Right lobe of liver (tissue), 6 donors: ENCODE measurements at places on chromosomes 12 and 14. TPM values are rescaled to one million over a fixed set of nuclear protein-coding genes. Genes with fewer than 3 reads are reported as not detected.

The RFX4 gene
- not detected for total RNA-seq

The LAG3 gene
- 1.4 TPM for total RNA-seq

DNA sequence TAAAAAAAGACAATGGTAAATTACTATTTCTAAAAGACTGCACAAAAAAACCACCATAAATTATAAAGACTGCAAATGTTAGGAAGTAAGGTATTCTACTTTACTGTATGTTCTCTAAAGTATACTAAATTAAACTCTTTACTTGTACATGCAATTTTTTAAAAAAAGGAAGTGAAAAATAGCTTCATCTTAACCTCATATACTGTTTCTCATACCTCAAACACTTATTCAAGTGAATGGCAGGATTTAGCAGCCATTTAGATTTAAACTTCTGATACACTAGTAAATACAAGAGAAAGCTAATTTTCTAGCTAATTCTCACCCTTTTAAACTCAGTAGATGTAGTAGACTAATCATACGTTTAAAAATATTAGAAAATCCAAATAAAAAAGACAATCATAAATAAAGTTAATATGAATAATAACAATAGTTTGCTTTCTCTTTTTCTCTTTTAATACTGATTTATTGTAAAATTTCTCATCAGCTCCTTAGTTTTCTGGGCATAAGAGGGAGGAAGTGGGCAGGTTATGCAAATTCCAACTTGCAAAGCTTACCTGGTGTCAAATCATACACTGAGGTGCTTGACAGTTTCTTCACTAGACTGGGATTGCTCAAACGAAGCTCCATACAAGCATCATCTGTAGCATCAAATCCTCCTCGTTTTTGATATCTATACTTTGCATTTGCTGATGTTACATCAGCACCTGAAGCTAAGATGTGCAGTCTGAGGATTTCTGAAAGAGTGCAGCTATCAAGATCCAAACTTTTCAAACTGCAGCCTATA lies 71.0 kb upstream of the CFL2 start:
- no peak for DNase-seq

- no peak for DNase-seq
Observed at GRCh38 chr14:40402957-40403356, 970.7 kb upstream of the FBXO33 start.

DNA sequence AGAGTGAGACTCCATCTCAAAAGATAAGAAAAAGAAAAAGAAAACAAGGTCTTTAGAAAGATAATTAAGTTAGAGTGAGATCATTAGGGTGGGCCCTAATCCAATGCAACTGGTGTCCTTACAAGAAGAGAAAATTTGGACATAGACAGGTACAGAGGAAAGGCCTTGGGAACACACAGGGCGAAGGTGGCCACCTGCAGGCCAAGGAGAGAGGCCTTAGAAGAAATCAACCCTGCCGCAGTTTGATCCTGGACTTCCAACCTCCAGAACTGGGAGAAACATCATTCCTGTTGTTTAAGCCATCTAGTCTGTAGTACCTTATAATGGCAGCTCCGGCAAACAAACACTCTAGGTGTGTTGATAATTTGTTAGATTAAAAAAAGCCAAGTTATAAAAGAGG lies 491.9 kb downstream of the MED13L start:
- DNase-seq, result no peak

DNA sequence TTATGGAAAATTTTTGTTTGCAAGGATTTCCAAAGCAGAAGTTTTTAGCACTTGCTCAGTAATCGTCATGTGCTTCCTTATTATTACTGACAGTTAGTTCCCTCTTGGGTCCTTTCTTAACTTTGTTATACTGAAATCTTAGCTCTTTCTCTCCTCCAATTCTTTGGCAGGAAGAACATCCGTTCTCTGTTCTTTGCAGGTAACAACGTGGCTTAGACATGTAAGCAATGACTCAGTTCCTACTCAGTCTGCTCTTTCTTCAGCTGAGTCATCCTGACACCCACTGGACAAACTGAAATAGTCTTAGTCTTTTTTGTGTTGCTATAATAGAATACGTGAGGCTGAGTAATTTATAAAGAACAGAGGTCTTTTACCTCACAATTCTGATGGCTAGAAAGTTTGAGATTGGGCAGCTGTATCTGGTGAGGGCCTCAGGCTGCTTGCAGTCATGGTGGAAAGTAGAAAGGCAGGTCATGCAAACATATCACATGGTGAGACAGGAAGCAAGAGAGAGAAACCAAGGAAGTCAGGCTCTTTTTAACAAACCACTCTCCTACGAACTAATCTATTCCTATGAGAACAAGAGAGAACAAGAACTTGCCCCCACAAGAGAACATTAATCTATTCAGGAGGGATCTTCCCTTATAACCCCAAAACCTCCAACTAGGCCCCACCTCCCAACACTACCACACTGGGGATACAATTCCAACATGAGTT lies 49.2 kb downstream of the TESPA1 start:
- no peak for DNase-seq

DNA sequence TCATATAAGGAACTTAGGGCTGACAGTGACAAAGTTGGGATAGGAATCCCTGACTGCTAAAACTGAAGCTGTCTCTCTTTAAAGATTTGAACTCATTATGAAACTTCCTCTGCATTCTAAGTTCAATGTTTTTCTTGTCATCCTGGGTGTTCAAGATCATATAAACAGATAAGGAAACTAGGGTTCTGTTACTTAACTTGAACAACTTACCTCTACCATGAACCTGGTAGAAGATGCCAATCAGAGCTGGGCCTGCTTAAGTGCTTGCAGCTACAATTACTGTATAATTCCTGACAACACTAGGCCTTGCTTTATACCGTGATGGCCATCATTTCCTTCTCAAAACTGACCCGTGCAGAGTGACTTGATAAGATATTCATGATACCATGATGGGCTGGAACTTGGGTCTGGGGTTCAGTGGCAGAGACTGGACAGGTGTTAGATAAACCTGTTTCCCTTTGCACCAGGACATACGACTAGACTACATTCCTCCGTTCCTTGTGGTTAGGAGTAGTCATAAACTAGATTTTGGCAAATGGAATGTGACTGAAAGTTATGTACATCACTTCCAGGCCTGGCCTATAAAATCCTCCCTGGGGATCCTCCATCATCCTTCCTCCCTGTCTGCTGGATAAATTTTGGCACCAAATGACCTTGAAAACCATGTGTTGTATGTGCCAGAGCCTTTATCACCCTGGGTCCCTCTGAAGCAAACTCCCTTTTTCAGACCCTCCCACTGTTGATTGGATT lies 172.2 kb upstream of the PRICKLE1 start:
- no peak for DNase-seq

The KRT72 gene
- not detected for total RNA-seq

DNA sequence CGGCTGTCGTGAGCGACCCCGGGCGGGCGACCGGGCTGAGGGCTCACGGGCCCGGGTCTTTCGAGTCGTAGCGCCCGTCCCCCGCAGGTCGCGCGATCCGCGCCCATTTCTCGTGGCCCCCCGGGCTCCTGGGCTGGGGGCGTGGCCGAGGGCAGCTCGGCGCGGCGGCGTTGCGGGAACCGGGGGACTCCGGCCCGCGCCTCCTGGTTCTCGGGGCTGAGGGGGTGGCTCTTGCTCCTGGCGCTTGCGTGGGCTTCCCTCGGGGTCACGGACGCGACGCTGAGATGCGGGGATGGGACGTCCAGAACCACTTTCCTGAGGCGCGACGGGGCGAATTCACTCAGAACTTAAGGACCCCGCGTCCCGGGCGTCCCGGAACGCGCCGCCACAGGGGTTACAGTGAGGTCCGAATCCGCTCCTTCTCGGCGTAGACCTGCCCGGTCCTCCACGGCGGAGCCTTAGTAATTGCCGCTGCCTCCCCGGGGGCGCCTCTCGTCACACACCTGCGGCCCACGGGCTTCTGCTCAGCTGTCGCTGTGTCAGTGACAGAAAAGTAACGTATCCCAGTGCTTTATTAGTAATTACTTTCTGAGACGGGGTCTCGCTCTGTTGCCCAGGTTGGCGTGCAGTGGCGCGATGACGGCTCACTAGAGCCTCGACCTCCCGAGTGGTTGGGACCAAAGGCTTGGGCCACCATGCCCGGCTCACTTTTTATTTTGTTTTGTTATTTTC lies 606 bp downstream of the EP400 start:
- peak; percentile 57 for DNase-seq

DNA sequence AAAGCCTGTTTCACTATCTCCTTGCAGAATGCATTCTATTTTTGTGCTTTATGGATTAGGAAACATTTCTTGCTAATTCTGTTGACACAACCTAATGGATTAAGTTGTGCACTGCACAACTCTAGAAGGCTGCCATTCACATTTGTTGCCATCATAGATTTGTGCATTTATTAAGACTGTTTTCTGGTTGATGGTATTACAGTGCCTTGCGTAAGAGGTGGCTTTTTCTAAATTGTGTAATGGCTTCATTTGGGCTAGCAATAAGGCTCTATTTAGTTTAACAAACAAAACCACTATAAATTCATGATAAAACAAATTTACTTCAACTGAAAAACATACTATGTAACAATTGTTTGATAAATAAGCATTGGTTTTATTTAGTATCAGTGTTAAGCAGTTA lies 175.9 kb downstream of the TRHDE start:
- DNase-seq, result no peak

The SPTB gene
- 0.93 TPM for total RNA-seq

DNA sequence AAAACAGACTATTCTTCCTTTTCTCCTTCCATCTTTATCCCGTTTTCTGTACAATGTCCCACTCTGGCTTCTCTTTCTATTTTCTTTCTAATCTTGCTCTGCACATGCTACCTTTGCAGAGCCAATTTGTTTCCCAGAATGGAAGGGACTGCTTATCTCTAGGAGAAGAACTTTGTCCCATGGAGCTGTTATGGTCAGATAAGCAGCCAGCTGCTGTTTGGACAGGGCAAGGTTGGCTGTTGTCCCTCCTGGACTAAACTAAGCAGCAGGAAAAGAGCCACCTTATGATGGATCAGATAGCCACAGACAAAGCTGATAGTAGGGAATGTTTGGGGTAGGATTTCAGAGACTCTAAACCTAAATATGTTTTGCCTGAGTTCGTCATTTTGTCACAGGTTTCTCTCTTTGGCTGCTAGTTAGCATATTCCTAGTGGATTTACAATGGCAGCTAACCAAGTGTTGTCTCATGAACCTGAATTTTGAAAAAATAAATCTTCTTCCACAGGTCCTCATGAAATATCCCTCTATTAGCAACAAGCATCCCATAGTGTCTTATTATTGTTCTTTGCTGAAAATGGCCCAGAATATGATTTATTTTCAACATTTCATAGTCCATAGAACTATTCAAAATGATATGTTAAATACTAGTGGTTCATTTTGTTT lies 262.8 kb downstream of the SLC16A7 start:
- DNase-seq, result peak; percentile 71

DNA sequence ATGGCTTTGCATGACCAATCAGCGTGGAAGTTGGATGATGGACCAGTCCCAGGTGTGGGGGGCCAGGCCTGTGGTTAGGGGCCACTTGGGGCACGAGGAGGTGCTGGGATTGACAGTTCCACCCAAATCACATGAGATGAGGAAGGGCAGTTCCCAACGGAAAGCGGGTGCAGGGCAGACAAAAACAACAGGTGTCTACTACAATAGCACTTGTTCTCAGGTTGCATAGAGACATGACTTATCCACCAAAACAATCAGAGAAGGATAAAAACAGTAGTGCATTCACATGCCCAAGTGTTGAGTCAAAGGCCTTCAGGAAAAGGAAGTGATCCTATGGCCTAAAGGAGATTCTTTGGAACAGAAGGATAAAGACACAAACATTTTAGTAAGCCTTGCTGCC lies 14.6 kb upstream of the EIF2B2 start:
- DNase-seq, result no peak

- no peak for DNase-seq
Observed at GRCh38 chr12:64389154-64389553, 1.4 kb downstream of the C12orf56 start.

The GLI1 gene
- 0.66 TPM for total RNA-seq

The SOX5 gene
- total RNA-seq, result 32.7 TPM

DNA sequence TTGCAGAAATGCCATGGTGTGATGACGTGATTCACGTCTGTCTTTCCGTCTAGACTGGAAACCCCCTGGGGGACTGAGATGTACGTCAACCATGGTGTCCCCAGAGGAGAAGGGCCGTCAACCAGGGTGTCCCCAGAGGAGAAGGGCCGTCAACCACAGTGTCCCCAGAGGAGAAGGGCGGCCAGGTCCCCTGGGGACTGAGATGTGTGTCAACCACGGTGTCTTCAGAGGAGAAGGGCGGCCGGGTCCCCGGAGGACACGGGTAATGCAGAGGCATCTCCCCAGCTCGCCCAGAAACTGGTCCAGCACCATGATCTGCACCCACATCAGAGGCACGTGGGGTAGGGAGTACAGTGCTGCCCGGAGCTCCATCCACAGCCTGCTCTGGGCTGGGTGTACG lies 30.6 kb upstream of the GALNT9 start:
- peak; percentile 41 for DNase-seq

- DNase-seq, result no peak
Observed at GRCh38 chr12:47817272-47818006, 2.3 kb downstream of the HDAC7 start.

GRCh38 chr12:42790761-42791151 lies 201.2 kb upstream of the PRICKLE1 start:
- DNase-seq, result no peak

GRCh38 chr14:96574171-96574632 lies 72.0 kb downstream of the PAPOLA start:
- no peak for DNase-seq

The ANG gene
- 1,830 TPM for total RNA-seq

DNA sequence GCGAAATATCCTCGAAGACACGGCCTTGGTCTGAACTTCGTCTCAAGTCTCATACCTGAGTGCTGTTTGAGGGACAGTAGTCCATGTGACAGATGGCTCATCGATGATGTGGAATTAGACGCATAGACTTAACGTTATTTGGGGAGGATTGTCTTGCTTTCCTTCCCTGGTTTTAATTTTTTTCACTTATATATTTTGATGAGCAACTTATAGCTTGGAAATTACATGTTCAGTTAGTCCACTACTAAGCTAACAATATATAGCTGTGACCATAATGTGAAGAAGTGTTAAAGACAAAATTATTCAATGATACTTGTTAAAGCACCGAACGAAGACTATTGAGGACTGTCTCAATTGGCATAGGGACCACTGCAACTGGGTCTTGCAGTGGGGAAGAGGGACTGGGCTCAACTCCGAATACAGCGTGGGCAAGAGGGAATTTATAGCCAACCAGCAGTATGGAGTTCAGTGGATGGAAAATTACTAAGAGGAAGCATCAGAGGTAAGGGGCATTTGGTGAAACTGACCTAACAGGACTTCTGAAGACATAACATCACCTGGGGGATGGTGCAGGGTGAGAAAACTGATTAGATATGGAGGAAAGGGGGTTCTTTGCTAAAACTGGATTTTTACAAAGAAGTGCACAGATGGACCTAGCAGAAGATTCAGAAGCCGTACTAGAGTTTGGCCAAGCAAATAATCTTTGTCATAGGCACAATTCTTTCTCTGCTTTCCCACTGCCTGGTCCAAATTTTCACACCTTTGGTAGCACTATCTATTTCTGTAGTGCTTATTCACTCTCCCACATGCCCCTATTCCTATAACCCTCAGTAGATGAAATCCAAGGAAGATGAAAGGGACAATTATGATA lies 910 bp upstream of the TM7SF3 start:
- DNase-seq, result no peak

The TMEM253 gene
- not detected for total RNA-seq

The MYL2 gene
- 4.3 TPM for total RNA-seq
